CD4-positive, alpha-beta T cell treated with Interleukin-4 for 4 hours (primary cell): ENCODE measurements at places on chromosomes 7 and 10.
A peak's percentile ranks its signal among the peaks of the same experiment; 100 is the strongest.

- no peak for DNase-seq
These were observed 90.9 kb downstream of the AOAH start for GRCh38 chr7:36633377-36633776.

GRCh38 chr7:141246426-141246825, 172.6 kb downstream of the TMEM178B start:
- DNase-seq: no peak

GRCh38 chr10:20858292-20859124, 38.6 kb downstream of the NEBL start:
- DNase-seq: no peak

GRCh38 chr10:123781956-123782500, 109.6 kb downstream of the CPXM2 start:
- no peak for DNase-seq

- no peak for DNase-seq
These were observed 3.0 kb upstream of the PLAU start for GRCh38 chr10:73907841-73908517.

DNA sequence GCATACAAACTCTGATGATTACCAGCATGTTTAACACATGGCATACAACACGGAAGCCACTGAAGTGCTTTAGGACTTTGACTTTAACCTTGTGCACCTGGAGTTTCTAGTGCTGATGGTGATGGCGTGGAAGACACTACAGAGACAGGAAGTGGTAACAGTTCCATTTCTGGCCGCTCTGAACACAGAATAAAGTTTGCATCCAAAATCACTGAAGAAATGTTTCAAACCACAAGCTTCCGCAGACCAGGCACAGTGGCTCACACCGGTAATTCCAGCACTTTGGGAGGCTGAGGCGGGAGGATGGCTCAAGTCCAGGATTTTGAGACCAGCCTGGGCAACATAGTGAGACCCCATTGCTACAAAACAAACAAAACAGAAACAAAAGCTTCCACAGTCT, 40.3 kb upstream of the TNPO3 start:
- peak; percentile 11 for DNase-seq

DNA sequence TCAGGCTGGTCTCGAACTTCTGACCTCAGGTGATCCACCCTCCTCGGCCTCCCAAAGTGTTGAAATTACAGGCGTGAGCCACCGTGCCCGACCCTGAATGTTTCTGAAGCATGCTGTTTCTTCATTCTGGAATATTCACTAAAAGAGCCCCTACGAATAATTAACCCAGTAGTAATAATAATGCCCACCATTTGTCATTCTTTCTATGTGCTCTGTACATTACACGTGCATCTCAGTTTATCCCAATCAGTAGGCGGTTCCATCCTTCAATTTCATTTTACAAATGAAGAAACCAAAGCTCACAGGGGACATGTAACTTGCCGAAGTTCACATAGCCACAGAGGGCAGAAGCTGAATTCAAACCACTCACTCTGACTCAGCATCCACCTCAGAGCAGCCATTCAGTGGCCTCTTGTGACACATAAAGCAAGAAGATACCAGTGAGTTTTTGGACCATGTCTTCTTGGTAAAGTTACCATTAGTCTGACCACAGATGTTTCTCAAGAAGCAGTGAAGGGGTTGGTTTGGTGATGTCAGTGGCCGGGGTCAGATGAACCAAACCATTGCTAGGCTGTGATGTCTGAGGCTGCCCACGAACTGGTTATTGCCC, 71.9 kb upstream of the DUSP5 start:
- peak; percentile 53 for DNase-seq

DNA sequence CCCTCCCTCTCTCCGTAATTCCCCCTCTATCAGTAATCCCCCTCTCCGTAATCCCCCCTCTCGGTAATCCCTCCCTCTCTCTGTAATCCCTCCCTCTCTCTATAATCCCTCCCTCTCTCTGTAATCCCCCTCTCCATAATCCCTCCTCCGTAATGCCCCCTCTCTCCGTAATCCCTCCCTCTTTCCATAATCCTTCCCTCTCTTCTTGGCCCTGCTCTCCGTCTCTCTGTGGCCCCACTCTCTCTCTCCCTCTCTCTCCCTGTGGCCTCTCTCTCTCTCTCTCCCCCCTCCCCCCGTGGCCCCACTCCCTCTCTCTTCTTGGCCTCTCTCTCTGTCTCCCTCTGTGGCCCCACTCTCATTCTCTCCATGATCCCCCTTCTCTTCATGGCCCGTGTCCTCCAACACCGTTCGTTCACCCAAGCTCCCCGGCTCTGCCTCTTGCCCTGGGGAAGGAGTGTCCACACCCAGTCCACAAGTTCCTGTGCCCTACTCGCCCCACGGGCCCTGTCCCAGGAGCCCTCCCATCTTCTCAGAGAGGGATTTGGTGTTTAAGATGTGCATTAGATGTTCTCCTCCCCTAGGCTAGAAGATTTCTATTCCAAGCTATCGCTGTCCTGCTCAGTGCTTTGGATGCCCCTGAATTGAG, 19.8 kb downstream of the SHH start:
- no peak for DNase-seq

DNA sequence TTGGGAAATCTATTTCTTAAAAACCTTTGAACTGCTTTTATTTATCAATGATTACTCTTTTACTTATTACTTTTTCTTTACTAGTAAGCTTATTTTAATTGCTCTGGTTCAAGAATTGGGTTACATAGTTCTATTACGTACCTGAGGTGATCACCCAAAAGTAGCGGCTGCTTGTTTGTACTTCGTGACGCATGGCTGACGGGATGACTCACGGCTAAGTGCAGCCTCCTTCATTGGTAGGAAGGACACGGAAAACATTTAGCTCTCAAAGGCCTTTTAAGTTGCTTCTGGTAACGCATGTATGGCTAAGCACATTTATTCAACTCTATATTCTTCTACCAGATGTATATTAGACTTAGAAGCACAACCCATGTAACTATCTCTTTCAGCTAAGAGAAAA, 285.8 kb upstream of the SP4 start:
- DNase-seq: no peak

DNA sequence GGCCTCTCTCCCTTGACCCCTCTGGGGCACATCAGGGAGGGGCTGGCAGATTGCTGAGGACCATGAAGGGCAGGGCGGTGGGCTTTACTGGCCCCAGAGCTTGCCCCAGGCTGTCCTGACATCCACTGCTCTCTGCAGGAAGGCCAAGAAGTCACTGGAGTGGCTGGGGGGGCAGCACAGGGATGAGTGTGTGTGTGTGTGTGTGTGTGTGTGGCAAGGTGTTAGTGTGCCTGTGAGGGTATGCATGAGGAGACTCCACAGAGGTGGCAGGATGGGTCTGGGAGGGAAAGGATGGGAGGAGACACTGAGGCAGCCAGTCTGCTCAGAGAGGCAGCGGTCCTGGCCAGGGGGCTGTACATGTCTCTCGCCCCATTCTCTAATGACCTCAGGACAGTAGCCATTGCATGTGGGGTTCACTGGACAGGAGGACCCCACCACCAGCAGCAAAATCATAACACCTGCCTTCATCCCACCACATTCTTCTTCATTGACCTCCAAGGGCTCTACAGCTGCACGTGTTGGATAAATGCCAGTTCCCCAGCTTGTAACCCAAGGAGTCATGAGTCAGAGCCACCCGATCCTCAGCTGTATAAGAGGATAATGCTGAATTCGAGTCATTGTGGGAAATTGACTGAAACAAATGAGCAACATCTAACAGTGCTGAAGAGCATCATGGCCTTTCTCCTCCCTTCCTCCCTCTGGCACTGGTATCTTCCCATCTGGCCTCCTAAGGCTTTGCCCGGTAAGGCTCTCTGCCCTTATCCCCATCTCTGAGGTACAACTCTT, 720.5 kb downstream of the GRID1 start:
- DNase-seq: no peak
